ENCODE measurements at places on chromosomes 3 and 15.

DNA sequence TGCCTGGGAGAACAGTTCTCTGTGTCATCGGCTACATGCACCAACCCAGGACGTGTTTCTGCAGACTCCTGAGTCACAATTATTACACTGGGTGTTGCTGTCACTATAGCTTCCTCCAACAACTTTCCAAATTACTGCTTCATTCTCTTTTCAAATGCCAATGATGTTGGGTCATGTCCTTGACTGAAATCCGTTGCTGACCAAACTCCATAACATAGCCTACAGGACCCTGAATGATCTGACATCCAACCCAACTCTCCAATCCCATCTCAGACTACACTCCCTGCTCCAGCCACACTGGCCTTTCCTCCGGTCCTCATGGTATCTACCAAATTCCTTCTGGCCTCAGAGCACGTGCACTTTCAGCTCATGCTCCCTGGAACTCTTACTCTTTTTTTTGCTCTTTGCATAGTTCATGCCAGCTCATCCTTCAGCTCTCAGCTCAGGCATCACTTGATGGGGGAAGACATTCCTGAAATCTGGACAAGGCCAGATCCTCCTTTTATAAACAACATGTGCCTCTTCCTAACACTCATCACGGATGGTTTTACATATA is 108.8 kb upstream of the PTPRG start:
- DNase-seq, result no peak

DNA sequence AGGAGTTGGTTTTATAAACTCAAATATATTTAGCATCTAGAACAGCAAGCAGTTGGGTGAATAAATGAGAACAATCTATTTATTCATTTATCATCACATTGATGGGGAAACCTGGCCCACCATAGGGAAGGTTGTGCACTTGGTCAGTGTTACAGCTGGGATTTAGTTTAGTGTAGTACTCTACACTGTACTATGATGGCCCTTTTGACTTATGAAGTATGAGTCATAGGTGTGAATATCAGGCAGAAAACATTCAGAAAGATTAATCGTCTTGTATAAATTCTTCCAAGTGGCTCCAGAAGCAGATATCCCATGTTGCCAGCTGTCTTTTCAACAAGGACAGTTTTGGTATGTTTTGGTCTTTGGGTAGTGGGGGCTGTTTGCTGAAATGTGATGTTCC is 38.0 kb downstream of the BBS4 start:
- DNase-seq, result no peak

DNA sequence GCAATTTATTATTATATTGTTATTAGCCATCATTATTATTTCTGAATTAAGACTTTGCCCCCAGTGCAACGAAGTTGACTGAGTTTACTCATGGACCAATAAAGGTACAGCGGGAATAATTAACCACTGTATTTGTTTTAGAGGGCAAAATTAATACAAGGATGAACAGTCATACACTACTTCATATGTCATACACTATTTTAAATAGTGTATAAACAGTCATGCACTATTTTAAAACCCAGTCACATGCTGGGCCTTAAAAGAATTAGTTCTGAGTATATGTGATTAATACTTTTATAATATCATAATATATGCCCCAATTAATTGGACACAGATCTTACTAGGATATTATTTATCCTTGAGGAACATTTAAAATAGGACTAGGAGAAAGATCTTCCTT is 125.3 kb upstream of the NANOGP8 start:
- no peak for DNase-seq

DNA sequence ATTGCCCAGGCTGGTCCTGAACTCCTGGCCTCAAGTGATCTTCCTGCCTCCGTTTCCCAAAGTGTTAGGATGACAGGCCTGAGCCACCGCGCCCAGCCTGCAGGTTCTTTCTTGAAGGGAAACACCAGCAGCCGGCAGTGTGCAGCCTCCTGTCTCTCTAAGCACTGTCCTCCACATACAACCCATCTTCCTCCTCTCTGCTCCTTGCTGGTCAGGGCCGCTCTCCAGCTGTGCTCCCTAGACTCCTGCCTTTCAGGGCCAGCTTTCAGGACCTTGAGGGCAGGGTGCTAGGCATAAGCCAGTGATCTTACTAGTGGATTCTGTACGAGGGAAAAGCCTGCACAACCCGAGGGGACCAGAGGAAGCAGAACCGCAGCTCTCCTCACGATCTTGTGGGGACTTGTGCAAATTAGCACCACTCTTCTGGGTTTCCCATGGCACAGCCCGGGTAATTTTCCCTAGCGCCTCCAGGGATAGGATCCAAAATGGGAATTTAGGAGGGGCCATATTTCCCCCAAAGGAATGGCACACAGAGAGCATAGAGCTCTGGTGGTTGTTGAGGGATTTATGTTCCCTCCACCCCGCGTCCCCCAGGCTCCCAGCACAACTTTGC is 18.2 kb upstream of the CORO2B start:
- DNase-seq, result no peak

DNA sequence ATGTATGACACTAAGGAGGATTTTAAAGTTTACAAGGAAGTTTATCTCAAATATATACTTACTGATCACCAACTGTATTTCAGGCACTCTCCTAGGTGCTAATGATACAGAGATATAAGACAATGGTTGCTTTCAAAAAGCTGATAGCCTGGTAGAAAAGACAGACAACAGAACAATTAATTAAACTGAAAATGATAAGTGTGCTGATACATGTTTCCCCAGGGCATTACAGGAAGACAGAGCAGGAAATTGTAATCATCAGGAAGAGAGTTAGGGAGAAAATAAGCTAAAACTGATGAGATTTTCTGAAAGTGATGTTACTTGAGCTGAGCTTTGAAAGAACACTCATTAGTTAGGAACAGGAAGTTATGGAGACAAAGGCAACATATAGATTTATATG is 229.7 kb downstream of the RSRC1 start:
- no peak for DNase-seq

DNA sequence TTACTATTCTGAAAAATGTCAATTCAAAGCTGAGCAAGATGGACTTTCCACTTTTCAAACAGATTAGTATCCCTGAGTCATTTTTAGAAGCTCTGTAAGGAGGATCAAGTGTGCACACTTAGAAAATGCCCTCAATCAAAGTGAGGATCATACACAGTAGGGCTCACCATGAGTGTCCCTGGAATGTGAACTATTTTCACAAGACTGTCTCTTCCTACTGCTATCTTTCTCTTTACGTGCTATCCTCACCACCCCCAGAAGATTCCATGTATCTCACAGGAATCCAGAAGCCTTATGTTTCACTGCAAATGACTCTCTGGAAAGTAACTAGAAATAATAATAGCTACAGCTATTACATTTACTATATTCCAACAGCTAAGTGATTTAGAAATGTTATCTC is 349.9 kb upstream of the TGFBR2 start:
- no peak for DNase-seq

All from cortex of kidney (tissue), 1 donor.